ENCODE measurements at places on chromosomes 13 and 19.

DNA sequence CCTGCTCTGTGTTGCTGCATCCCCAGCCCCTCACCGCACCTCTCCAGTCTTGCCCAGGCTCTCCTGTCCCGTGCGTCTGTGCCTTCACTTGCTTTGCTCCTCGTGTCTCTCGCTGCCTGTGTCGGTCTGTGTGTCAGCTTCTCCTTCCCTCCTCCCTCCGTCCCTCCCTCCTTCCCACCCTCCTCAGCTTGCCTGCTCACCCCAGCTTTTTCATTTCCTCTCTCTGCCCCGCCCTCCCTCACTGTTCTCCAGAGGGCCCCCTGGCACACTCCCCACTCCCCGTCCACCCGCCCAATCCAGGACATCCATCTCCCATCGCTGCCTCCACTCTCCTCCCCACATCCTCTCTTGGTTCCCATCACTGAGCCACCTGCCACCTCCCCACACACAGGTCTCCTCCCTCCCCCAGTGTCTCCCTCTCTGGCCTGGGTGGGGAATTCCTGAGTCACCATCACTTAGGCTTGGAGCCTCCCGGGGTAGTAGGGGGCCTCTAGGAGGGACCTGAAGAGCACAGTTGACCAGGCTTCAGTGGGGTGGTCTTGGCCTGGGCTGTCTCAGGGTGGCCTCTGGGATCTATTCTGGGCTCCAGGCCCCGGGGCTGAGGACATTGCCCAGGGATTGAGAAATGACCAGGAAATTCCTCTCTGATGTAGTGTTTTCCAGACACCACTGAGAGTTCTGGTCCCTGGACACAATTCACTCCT is at the start of gene PTGIR:
PTGIR (minus strand) TSS at position 132 of the 704 bp plus-strand sequence. CDS start 864 bp downstream, outside the sequence.
- no peak for DNase-seq

DNA sequence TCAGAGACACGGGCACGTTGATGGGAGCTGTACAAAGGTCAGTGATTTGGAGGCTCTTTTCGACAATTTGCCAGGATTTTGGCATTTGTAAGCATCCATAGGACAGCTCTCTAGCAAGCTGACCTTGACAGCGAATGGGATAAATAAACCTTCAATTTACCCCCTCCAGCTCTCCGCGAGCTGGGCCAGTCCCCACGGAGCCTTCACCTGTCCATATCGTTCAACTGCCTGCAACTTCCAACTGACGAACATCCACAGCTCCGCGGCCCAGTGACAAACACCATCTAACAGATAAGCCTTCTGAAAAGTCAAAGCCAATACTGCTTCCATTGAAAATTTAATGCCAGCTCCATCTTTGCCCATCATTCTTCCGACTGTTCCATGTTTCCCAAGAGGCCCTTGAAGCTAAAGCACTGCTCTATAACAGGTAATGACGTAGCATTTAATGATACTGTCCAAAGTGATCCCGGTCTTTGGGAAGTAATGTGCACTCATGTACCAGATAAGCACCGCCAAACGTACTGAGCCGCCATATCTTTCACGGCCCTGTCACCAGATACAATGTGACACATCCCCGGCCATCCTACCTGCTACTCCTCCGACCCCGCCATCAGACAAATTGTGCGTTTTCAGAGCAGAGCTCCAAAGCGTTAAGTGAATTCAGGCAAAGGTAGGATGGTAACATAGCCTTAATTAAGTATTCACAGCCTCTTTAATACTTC is 365.3 kb upstream of the ZNF507 start:
- DNase-seq: no peak

- no peak for DNase-seq
These were observed 7.5 kb upstream of the WDFY2 start for GRCh38 chr13:51576754-51577153.

DNA sequence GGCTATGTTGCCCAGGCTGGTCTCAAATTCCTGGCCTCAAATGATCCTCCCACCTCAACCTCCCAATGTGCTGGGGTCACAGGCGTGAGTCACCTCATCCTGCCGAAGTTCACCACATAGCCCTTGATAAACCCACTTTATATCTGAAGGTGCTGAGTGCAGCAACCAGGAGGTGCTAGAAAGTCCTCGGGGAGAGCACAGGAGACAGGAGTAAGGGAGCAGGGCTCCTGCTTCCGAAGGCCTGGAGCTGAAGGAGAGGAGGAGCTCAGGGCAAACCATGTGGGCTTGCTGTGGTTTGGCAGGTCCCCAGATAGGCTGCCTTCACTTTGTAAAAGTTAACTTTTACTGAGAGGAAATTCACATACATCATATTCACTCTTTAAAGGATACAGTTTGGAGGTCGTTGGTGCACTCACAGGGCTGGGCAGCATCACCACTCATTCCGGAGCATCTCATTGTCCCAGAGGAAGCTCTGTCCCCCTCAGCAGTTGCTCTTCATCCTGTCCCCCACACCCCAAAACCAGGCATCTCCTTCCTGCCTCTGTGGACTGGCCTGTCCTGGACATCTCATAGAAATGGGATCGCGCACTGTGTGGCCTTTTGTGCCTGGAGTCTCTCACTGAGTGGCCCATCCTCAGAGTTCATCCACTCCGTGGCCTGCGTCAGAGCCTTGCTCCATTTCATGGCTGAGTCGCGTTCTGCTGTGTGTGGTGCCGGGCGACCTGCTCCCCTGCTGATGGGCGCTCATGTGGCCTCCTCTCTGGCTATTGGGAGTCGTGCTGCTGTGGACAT is 49.5 kb downstream of the KDM4B start:
- no peak for DNase-seq

Measured in CD8-positive, alpha-beta T cell (primary cell).